Esophagus muscularis mucosa (tissue), 4 donors: ENCODE measurements at places on chromosomes 2 and 18. TPM values are rescaled to one million over a fixed set of nuclear protein-coding genes. Genes with fewer than 3 reads are reported as not detected.

LNPK gene
- total RNA-seq = 12.9 TPM

CFAP65 gene
- not detected for total RNA-seq

DNA sequence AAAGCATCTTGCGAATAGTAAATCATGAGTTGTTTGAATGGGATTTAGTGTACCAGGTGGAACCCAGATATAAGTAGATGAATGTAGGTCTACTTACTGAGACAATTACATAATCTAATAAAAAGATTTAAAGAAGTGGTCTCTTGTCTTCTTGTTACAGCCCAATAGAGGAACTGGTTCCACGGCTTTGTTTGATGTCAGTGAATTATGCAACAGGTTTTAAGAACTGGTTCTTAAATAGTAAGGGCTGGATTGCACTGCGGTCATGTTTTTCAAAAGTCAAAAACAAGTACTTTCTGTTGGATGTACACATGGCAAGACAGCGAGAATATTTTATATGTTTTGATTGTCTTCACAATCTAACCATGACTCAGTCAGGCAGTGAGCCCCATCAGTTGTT is 15.4 kb upstream of the SLC9A2 start:
- no peak for DNase-seq
- no peak overlapping the region for H3K4me3 ChIP-seq
- no peaks in the 10 kb centered on the region for H3K4me1 ChIP-seq
- no peaks in the 10 kb centered on the region for H3K27me3 ChIP-seq
- H3K27ac ChIP-seq = no peak overlapping the region

UBE2F gene
- total RNA-seq = 82.3 TPM

CIB4 gene
- not detected for total RNA-seq

B3GNT7 gene
- total RNA-seq = 4.0 TPM

ADCYAP1 gene
- 1.2 TPM for total RNA-seq
